ENCODE measurements at places on chromosomes 11 and 22.

DNA sequence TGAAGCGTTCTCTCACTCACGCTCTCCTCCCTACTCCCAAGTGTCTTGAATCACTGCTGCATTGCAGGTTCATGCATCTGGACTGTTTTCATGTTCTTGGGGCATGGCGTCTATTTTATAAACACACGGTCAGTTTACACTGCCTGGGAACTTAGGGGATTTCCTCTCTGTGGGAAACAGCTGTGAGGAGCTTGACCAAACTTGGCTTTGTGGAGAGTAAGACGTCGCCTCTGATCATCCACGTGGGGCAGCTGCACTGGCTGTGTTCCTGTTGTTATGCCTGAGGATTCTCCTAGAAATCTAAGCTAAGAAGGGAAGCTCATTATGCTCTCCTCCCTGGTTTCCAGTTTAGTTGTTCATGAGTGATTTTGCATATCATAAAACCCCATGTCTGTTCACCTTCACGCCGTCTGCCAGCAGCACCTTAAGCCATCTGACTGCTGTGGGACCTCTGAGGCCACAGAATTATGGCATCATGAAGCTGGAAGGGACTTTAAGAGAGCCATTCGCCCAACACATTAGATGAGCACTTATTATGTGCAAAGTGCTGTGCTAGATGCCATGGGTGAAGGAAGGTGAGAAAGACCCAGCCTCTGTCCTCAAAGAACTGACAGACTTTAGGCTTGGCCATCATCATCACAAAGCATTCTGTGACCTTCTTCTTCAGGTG, 38.8 kb upstream of the POU2AF1 start:
- DNase-seq: no peak

DNA sequence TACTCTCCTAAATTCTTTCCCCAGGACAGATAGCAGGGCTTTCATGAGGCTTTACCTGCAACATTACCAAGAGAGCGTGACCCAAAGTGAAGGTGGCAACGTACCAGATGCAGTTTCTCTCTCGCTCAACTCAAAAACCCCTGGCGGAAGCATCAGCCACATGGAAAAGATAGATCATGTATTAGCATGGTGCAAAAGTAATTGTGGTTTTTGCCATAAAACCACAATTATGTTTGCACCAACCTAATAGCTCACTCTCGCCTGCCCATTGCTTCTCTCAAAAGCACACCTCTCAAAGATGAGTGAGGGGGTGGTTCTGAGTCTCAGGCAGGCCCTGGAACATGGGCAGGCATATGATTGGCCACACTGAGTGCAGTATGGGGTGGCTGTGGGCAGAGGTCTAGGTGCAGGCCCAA, 7.0 kb downstream of the MS4A6A start:
- no peak for DNase-seq

DNA sequence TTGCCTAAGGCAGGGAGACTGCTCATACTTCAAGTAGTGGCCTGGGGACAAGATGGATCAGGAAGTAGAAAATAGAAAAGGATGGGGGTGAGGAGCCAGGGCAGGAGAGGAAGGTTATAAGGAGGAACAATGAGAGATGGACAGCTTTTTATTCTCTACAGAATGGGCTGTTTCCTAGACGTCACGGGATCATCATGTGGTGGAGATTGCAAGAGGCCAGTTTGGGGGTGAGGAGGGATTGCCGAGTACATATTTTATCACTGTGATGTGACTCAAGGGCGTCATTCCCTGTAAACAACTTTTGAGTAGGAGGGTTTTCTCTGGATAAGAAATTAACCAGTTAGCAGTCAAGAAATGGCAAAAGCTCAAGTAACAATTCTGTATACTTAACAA, 406.3 kb downstream of the ETS1 start:
- no peak for DNase-seq

GRCh38 chr11:108880510-108880909, 215.6 kb downstream of the DDX10 start:
- DNase-seq: no peak

DNA sequence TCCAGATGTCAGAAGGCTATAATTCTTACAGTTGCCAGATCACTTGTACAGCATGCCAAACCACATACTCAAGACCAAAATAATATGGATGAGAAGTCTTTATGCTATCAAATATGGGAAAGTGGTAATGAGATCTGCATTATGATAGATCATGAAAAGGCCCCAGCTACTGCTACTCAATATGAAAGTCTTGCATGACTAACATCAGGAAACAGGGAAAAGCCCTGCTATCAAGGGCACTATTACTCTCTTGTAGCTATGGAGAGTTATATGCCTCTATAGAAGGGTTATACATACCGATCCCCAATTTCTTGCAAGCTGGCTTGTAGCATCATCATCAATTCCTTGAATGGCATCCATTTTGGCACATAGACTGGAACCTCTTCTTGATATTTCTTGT, 30.2 kb upstream of the TMPRSS5 start:
- DNase-seq: no peak

- no peak for DNase-seq
Observed at GRCh38 chr11:120501440-120501839, 10.1 kb upstream of the GRIK4 start.

DNA sequence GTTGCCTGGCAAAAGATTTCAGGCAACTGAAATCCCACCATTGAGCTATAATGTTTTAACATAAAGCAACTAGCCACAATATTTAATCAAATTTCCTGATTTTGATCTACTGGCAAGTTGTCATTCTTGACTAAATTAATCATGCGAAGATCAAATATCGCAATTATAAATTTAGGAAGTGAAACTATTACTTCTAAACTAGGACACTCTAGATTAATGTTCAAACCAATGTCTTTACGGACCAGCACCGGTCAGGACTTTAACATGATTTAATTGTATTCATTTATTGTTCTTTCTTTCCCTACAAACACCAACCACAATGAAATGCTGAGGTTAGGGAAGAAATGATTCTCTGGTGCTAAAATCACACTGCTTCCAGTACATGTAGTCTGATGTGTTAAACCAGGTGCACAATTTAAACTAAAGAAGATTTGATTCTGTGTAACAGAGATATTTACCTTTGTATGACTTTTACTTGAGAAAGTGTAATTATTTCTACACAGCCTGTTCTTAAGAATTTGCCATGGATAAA, 14.9 kb downstream of the GAS2 start:
- DNase-seq: no peak

DNA sequence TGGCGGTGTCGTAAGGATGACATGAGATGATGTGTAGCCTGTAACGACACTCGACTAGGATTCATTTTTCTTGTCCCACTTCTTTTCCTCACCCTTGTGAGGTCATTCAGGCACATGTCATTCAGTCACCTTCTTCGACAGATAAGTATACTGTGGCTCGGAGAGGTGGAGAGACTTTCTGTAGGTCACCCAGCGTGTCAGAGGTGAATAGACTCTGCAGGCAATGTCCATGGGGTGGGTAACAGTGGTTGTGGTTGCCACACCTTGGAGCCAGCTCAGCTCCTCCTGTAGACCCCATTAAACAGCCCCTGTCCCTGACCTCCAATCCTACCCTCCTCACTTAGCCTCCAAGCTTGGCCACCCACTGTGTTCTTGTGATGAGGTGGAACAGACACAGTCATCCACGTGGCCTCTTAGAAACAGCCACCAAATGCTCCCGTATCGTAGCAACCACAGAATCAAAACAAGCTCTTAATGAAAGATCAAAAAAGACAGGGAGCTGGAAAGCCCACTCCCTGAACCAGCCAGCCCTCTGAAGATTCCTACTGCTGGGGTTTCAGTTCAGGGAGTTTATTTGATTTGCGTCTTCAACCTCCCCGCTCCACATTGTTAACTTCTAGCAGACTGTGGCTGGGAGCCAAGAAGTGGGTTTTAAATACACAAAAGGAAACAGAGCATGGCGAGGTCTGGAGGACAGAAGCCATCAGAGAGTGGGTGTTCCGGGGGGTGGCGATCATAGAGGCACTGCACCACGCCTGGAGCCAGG, 89.0 kb upstream of the GRK3 start:
- no peak for DNase-seq

- no peak for DNase-seq
Observed at GRCh38 chr22:41501209-41501608, 32.3 kb downstream of the ACO2 start.

DNA sequence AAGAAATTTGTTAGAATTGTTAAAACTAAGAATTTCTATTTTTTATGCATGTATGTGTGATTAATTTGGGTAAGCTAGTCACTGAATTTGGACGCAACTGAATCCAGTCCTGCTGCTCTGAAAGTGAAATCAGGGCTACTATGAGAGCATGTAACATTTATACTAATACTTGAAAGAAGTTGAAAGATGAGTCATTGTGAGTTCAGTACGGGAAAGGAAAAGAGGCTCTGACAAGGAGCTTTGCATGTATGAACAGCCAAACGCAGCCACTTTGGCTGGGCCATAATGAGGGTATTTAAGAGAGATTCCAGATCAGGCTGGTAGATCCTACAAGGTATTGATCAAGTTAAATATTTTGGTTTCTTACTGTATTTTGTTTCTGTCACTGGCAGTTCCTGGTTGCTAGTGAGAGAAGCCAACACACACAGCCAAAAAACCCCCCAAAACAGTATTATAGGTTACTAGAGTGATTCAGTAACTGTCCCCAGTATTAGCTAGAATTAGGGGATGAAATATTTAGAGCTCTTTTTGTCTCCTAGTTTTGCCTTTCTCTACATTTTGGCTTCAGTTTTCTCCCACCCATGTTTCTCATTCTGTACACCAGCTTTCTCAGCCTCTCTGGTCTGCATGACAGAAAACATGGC, 14.1 kb downstream of the AASDHPPT start:
- no peak for DNase-seq

GRCh38 chr11:3041699-3042441, 15.4 kb downstream of the CARS1 start:
- no peak for DNase-seq

GRCh38 chr11:86214710-86215109, 29.8 kb upstream of the EED start:
- DNase-seq: no peak

Measured in stimulated activated CD8-positive, alpha-beta memory T cell treated with anti-CD3 and anti-CD28 coated beads, Interleukin-12 subunit alpha, Interleukin-12 subunit beta, amount 100 ng/mL, for 1 hour (primary cell).